ENCODE measurements at places on chromosomes 2 and 18.

DNA sequence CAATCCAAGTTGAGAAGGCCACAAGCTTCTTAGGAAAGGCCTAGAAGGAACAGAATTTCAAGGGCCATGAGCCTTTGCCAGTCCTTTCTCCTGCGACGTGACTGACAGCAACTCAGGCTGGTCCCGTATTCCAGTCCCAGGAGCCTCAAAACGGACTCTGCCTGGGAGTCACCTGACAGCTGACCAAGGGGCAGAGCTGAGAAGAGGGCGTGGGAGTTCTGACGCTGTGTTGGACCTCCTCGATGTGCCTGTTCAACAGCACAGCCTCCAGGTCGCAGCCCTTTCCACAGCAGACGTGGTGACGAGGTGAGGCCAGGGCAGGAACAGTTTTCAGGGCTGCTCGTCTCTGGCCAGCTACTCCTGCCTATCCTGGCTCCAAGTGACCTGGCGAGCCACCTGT, 37.6 kb downstream of the CENPO start:
- DNase-seq: no peak

DNA sequence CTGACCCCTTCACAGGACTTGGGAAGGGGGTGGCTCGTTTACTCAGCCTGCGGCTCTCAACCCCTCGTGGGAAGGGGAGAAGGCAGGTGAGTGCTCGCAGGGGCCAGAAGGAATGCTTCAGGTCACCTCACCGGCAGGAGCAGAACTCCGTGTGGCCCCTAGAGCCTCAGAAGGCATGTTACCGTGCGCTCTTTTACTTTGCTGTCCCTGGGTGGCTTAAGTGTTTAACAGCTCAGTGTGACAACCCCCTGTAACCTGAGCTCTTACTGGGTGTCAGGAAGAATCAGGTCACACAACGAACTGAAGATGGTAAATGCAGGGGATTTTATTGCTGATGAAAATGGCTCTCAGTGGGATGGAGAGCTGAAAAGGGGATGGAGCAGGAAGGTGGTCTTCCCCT, 1235.4 kb downstream of the LRP1B start:
- no peak for DNase-seq

DNA sequence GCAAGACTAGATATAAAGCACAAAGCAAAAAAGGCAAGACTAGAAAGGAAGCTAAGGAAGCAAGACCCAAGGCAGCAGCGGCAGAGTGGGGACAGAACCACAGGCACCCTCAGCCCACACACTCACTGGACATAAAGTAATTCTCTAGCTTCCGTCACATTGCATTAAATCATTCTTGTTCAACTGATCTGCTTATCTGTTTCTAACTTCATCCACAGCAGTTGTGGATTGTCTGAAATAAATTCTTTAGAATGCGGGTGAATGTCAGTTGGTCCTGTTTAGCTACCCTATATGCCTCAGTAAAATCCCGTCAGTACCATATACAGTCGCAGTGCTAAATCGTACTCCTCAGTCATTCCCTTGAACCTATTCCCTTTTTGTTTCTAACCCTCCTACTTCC, 183.2 kb upstream of the SLC39A10 start:
- no peak for DNase-seq

DNA sequence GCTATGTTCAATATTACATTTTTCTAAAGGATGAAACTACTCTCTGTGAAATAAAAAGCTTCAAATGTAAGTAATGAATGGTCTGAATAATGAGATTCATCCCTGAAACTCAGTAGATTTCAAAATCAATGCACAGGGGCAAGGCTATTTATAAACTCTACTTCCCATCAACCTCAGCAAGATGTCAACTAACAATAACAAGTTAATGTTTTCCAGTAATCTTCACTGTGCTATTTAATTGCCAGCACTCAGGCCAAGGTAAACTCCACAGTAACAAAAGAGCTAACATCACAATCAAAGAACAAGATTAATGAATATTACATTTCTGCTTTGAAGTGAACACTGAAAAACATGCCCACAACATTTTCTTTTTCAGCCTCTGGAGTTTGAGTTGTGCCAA, 144.3 kb upstream of the ZFP36L2 start:
- no peak for DNase-seq

- no peak for DNase-seq
Observed at GRCh38 chr2:170006587-170007325, 171.2 kb upstream of the MYO3B start.

DNA sequence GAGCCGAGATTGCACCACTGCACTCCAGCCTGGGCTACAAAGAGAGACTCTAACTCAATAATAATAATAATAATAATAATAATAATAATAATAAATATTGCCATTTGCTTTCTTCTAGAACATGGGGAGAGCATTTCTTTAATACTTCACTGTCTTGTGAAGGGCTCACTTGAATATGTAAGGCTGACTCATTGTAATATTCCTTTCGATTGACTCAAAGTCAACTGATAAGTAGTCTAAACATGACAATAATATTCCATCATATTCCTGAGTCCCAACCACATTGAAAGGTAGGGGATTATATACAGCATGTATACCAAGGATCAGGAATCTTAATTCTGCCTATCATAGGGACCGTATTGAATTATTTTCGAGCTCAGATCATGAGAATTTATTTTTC, 949.2 kb downstream of the DSC3 start:
- DNase-seq: no peak

All from ACHN (cell line).